ENCODE measurements at places on chromosomes 11 and 22. TPM values are rescaled to one million over a fixed set of nuclear protein-coding genes. Genes with fewer than 3 reads are reported as not detected.

DNA sequence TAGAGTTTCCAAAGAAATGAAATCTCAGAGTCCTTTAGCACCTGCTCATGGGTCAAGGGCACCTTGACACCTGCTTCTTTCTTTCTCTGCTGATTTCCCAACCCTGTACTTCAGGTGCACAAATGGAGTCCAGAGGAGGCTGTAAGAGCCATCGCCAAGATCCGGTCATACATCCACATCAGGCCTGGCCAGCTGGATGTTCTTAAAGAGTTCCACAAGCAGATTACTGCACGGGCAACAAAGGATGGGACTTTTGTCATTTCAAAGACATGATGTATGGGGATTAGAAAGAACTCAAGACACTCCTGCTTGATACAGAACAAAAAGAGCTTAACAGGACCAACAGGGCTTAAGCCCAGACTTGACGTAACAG is 5.9 kb downstream of the PTPMT1 start:
- DNase-seq: no peak

- DNase-seq: no peak
Measured at GRCh38 chr22:22933100-22933806, 45.6 kb downstream of the IGLL5 start.

GRCh38 chr22:49427941-49428340 is 399.7 kb downstream of the BRD1 start:
- no peak for DNase-seq

The KCNC1 gene
- total RNA-seq: 0.26 TPM

Measured in H1 (cell line).